ENCODE measurements at places on chromosomes 2 and 18.

- no peak for DNase-seq
These were observed 75.9 kb downstream of the TMEM131 start for GRCh38 chr2:97919858-97920257.

GRCh38 chr2:112776113-112776512 lies 8.2 kb downstream of the IL1A start:
- no peak for DNase-seq

- DNase-seq = no peak
These were observed 112.8 kb upstream of the EML6 start for GRCh38 chr2:54610700-54611099.

DNA sequence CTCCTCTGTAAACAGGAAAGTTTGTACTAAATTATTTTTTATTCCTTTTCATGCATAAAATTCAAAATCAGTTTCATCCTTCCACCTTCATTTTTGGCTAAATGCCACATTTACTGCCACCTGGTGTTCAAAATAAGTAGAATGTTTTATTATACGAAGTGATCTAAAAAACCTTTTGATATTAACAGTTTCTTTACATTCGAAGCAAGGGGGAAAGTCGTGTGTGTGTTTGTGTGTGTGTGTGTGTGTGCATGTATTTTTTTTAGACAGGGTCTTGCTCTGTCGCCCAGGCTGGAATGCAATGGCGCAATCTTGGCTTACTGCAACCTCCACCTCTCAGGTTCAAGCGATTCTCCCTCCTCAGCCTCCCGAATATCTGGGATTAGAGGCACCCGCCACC lies 9.0 kb upstream of the SCN9A start:
- peak; percentile 5 for DNase-seq

- no peak for DNase-seq
These were observed 57.2 kb downstream of the CDC42EP3 start for GRCh38 chr2:37614061-37614738.

DNA sequence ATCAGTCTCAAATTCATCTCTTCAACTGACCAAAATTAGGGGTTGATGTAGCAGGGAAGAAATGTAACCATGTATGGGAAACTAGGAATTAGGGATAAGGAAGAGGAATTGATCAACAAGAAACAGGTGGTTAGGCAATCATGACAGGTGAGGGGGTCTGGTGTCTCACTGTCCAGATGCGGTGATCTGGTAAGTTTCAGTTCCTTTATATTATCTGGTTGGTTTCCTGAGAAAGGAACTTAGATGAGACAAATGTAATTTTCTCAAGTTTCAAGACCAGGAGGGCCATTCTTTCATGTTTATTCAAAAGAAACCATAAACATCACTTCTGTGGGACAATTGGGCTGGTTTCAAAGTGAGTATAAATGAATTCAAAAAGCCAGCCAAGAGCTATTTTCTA lies 306.2 kb upstream of the KCNJ3 start:
- no peak for DNase-seq

GRCh38 chr2:57218206-57218605 lies 828.4 kb upstream of the VRK2 start:
- DNase-seq = no peak

- DNase-seq = no peak
These were observed 120.9 kb downstream of the RNF152 start for GRCh38 chr18:61771861-61772260.

DNA sequence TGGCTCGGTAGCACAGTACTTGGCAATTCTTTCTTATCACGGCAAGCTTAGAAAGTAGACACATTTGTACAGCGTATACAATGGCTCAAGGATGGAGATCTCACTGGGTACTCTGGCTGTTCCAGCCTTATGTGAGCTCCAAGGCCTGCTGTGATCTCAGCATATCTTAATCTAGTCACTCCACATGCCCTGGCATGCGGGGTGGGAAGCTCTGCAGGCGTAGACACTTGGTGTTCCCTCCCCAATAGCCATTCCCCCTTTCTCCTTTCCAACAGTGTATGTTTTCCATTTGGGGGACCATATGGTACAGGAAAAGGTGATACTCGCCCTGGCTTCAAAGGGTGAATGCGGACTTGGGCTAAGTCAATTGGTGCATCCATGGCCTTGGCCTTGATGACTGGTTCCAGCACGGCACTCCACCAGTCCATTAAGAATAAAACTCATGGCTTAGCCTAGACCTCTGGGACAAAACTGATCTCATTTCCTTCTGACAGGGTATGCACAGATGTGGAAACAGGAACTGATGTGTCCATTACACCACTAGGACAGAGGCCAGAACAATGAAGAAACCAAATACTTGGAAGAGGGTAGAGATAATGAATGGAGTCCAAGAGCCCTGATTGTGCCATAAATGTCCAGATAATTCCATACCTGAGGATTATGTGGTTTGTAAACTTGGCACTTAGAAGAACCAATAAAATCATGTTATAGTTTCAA lies 28.4 kb downstream of the TGIF1 start:
- DNase-seq = no peak

DNA sequence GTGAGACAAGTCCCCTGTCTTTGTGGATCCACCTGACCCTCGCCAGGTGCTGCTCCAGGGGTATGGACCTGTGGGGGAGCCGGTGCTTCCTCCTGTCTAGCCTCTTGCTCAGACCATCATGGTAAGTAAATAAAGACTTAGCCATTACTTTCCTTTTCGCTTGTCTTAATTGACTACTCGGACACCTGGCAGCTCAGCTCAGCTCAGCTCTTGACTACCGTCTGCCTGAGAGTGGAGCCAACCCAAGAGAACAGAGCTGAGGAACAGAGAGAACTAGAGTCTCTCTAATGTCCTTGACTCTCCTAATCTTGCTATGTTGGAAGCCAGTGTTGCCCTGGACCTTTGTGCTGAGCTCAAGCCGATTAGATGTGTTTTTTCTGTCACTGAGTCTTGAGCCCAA lies 170.3 kb upstream of the CXCR4 start:
- no peak for DNase-seq

- no peak for DNase-seq
These were observed 368.5 kb downstream of the ZEB2 start for GRCh38 chr2:144151405-144151804.

DNA sequence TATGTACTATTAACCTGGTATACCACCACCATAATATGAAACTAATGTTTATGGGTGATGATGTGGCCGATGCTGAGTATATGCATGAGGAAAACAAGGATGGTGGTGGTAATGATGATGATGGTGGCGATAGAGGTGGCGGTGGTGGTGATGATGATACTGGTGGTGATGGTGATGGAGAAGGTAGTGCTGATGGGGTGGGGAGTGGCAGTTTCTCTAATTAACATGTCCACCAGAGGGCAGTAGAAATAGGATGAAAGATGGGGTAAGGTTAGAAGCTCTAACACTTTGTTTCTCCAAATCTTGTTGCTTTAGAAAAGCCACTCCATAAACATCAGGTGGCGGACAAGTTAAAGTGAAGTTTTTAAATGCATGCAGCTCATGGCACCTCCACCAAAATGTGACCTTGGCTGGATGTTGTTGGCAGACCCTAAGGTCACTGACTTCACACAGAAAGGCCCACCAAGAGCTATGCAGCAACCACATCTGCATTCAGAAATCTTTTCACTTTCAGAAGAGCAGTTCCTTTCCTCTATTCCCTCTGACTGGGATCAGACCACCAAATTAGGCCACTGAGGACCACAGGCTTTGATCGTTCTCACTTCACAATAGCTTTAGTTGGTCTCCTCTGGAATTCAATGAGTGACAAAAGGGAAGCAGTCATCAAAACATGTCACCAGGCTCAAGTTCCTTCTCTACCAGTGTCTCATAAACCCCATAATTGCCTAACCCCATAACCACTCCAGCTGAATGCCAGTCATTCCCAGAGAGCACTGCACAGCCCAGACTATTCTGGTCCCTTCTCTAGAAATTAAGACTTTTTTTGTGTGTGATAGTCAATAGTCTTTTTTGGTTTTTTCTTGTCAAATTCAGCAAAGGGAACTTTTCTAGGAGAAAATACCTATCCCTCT lies 7.5 kb upstream of the BCL11A start:
- DNase-seq = peak; percentile 57

DNA sequence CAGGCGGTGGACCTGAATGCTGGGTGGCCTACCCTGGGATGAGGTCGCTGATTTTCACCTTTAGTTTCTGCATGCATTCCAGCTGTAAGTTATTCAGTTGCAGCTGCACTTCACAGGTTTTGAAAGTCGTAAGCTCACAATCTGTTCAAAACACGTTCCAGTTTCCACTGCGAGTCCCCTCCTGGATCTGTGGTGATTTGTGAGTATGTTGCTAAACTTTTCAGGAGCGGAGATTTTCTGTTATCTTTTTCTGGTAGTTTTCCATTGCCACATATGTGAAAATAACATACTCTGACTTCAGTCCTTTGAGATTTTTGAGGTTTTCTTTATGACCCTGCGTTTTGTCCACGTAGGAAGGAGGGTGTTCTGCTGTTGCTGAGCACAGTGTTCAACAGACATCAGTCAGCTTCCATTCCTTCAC lies 102.1 kb downstream of the SNTG2 start:
- DNase-seq = no peak

DNA sequence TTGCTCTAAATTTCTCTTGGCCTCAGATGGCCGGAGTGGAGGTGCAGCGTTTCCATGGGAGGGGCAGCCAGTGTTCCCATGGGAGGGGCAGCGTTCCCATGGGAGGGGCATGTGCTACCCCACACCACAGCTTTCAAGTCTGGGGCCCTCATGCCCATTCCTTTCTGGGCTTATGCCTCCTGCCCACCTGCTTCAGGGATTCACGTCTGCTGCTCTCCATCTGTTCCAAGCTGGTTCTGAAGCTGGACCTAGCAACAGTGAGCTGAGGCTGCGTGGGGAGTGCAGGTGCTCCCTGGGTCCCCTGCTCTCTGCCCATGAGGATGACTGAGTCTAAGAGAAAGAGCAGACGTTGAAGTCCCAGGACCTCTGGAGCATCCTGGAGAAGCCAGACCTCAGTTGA lies 243.1 kb upstream of the PXDN start:
- no peak for DNase-seq

- DNase-seq = peak; percentile 15
These were observed 144.1 kb downstream of the SMAD7 start for GRCh38 chr18:48806551-48807261.

GRCh38 chr2:65415091-65415490 lies 17.3 kb downstream of the SPRED2 start:
- no peak for DNase-seq

DNA sequence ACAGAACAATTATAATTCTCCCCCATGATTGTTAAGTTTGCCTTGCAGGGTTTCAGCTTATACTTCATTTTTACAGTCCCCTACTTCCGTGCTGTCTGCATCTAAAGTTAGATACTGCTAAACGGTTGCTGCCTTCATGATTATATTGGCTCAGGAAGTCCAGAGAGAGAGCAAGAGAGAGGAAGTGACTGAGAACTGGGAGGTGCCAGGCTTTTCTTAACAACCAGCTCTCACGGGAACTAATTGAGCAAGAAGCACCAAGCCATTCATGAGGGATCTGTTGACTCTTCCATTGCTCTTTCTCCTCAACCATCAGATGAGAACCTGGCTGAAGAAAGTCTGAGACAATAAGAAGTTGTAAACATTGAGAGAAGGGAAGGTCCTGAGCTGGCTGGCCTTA lies 125.5 kb upstream of the SIX2 start:
- DNase-seq = no peak

GRCh38 chr2:675460-675859 lies 1.7 kb downstream of the TMEM18 start:
- no peak for DNase-seq

DNA sequence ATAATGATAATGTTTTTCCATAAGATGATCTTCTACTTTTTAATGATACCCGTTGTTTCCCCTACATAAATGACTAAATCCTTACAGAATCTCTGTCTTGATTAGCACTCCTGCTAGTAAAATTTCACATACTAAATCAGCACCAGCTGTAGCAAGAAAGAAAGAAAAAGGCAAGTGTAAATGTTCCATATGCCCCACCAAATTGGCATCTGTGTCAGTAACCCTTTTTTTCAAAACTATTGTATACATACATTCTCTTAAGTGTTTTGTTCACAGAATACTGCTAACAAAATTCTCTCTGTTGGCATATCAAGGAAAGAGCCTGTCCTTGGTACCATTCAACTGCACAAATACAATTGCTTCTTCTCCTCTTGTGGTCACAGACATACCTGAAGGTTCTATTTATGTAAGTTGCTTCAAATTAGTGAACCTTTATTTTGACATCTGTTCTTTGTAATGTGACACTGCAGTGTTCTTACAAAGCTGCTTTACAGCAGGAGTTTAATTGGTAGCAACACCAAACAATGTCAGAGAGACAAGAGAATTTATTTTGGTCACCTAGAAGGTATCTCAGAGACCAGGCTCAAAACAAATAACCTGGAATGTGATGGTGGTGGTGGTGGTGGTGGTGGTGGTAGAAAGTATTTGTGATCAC lies 641.9 kb downstream of the ZEB2 start:
- no peak for DNase-seq

DNA sequence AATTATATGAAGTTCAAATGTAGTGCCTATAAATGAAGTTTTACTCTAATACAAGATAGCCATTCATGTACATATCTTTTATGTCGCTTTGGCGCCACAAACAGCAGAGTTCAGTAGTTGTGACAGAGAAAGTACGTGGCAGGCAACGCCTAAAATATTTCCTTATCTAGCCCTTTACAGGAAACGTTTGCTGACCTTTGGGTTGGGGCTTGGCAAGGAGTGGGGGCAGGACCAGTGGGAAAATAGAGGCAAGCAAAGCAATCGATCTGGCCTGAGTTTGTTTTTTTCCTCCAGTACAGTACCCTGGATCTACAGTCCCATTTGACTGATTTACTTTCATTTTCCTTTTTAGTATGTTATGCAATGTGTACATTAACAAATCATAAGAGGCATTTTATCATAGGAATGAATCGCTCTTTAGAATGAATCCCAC lies 13.1 kb downstream of the CCDC68 start:
- peak; percentile 27 for DNase-seq

DNA sequence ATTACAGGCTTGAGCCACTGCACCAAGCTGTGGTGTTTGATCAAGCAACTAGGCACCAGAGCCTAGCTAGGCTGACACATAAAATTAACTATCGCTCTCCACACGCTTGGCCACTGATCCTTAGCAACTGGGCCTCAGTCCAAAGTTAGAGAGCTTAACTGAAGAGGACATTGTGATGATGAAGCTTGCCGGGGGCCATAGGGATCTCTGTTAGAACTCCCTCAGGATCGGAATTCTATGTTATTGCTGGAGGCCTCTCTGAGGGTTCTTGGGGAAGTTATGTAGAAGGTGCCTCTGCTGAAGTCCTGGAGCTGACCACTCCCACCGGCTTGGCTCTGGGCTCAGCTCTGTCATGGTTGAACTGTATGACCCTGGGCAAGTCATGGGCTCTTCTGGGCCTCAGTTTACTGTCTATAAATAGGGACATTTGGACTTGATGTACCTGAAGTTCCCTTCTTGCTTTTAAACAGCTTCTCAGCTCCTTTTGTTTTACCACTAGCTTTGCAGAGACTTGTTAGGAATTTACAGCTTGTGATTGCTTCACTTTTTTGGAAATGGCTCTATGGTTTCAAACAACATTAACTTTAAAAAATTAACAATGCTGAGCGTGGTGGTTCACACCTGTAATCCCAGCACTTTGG lies 44.1 kb downstream of the GATA6 start:
- no peak for DNase-seq

GRCh38 chr2:33267756-33268155 lies 208.7 kb upstream of the RASGRP3 start:
- DNase-seq = no peak

- DNase-seq = no peak
These were observed 180.8 kb downstream of the CAMKMT start for GRCh38 chr2:44542520-44542919.

- no peak for DNase-seq
These were observed 179.4 kb upstream of the SESTD1 start for GRCh38 chr2:179444056-179444455.

GRCh38 chr2:102782933-102783332 lies 21.1 kb downstream of the TMEM182 start:
- DNase-seq = no peak

Measured in activated CD4-positive, alpha-beta T cell treated with anti-CD3 and anti-CD28 coated beads, Interleukin-2, Interleukin-6, amounts not matched to agents 100 ng/mL and 50 ng/mL, durations not matched to agents 16 hours and 8 hours (primary cell).